Activated naive CD8-positive, alpha-beta T cell treated with anti-CD3 and anti-CD28 coated beads for 36 hours (primary cell): ENCODE measurements at places on chromosomes 2 and 18.
A peak's percentile ranks its signal among the peaks of the same experiment; 100 is the strongest.

GRCh38 chr2:59296279-59296678 is 1055.2 kb upstream of the FANCL start:
- no peak for DNase-seq

GRCh38 chr2:98902209-98903063 is 33.6 kb downstream of the CRACDL start:
- no peak for DNase-seq

- no peak for DNase-seq
These were observed 90.9 kb upstream of the SMAD2 start for GRCh38 chr18:48021273-48021914.

- DNase-seq: no peak
These were observed 23.5 kb upstream of the KLF11 start for GRCh38 chr2:10019602-10020400.

DNA sequence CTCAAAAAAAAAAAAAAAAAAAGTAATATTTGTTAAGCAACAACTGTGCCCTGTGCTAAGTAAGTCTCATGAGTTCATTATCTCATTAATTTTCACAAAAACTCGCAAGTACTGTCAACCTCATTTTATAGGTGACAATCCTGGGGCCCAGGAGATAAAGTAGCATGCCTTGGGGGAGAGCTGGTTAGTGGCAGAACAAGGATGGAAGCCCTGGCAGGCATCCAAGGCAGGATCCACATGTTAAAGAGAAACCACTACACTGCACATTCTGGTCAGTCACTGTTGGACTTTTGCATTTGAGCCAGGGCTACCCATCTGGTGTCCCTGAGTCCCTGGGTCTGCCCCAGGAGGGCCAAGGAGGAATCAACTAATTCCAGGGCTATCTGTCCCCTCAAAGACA is 54.6 kb downstream of the ZFP36L2 start:
- DNase-seq: no peak

- DNase-seq: no peak
These were observed 60.2 kb downstream of the RALBP1 start for GRCh38 chr18:9535430-9535991.

GRCh38 chr2:48902521-48902920 is 147.0 kb upstream of the LHCGR start:
- DNase-seq: no peak

DNA sequence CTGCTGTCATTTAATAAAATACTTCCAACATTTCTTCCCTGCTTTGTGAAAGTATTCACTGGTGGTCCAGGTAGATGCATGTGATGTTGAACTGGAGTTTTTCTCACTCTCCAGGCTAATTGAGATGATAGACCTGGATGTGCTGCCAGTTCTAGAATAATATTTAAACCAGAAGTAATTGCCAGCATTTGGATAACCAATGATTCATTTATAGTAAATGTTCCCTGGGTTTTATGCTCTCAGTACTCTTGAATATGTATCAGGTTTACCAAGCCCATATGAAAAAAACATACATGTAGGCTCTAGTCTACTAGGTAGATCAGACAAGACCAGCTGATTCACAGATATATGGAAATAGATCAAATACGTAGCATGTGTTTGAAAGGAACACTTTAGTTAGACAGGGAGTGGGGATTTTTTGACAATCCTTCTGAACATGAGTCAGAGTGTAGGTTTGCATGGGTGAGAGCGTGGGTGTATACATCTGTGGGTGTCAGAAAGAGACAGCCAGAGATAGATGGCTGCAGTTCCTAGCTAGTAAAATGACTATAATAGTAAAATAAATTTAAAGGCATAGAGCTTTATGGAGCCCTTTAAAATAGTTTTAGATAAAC is 115.1 kb downstream of the NAB1 start:
- peak; percentile 21 for DNase-seq

GRCh38 chr2:27711804-27712203 is 48.1 kb downstream of the SLC4A1AP start:
- DNase-seq: no peak

DNA sequence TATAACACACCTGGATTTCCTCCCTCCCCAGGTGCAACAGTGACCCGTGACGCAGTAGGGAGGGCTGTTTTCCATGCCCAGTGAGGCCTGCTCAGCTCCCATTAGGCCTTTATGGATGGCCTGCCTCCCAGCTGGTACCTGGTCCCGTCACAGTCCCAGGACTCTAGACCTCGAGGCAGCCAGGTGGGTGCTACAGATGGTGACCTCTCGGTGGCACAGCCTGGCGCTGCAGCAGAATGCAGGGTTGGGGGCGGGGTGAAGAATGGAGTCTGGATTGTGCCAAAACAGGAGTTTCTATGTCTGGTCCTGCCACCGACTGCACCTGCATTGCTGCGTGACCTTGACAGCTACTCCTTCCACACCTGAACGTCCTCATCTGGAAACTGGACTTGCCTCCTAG is 18.0 kb upstream of the YWHAQ start:
- DNase-seq: no peak

DNA sequence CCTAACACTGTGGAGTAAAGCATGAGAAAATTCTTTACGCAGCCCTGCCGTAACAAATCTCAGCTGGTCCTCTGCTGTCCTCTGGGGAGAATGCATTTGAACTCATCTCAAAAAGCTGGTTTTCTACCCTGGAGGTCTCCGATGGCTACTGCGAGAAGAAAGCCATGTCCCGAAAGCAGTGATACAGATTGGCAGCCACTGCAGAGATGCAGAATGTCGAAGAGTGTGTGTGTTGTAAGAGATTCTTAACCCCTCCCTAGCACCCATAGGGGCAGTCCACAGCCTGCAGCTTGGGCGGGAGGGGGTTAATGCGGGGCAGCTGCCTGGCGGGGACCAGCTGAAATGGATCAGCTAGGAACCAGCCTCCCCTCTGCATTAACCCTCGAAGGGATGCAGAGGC is 235.9 kb downstream of the ZNF516 start:
- DNase-seq: no peak

DNA sequence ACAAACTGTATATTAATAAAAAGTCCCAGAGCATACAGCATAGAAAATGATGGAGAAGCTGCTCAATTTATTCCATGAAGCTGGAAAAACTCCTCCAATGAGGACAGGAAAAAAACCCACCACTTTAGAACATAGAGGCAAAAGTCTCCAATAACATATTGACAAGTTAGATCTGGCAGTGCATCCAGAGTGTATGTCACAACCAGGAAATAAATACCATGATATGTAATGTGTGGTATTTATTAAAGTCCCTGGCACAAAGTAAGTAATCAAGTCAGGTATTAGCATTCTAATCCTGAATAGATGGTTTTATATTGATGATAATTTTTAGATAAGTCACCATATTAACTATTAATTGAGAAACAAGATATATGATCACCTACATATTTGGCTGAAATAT is 427.3 kb upstream of the HS6ST1 start:
- no peak for DNase-seq

GRCh38 chr18:34729264-34729663 is 19.2 kb downstream of the DTNA start:
- DNase-seq: no peak

DNA sequence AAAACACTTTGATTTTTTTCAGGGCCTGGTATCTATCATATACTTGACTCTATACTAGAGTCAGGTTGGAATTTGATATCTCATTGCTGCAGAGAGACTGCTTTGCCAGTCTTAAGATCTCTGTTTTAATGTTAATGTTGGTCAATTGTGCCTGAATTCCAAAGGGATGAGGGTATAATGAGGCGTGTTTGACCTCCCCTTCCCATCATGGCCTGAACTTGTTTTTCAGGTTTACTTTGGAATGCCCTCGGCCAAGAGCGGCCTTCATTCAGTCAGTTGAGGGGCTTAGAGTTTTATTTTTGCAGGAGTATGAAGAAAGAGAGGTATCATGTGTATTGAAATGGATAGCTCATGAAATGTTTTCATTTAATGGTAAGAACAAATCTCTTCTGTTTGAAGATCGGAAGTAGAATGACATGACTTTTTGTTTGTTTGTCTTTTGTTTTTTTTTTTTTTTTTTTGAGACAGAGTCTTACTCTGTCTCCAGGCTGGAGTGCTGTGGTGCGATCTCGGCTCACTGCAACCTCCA is 119.0 kb downstream of the KIAA1328 start:
- no peak for DNase-seq

- DNase-seq: no peak
These were observed 93.7 kb downstream of the DYNAP start for GRCh38 chr18:54684784-54685183.

DNA sequence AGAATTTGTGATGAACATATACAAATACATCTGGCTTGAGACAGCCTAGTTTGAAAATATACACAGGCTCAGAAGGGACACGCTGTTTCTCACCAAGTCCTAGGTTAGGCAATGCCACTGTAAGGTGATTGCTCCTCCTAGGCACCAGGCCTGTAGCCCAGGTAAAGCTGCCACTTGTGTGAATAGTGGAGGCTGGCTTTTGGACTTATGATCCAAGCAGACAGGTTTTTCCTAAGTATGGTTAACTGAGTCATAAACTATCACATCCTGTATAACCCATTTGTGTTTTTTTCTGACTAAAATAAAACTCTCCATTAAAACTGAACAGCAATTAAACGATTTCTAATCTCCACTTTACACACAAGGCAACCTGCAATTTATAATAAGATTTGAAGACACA is 81.0 kb downstream of the SEMA4F start:
- DNase-seq: no peak

- DNase-seq: peak; percentile 43
These were observed 502 bp downstream of the TUBB6 start for GRCh38 chr18:12308386-12309100.
